ENCODE measurements at places on chromosomes 1 and 21.

DNA sequence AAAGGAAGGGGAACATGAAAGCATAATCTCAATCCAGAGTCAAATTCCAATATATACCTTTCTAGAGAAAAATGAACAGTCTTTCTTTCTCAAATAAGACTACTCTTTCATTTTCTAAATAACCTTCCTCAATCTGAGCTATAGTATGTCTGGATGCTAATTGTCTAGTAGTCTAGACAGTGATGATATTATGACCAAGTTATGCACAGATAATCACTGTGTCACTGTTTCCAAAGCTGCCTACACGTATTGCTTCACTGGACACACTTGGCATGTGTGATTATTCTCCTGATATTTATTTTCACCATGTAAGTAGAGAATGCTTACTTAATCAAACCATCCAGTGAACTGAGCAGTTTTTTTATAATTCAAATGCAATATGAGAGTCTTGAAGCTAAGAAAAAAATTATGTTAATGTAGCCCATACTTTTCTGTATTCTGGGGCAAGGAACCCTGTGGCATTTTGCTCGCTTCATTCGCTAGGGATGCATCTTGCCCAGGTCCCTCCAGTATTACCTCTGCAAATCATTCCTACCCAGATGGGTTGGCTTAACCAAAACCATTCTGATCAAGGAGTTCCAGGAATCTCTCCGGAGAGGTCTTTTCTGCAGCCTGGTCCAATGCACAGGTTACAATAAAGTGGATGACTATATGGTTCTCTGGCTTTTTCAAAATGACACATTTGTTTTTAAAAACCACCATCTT, 303.1 kb upstream of the RUNX1 start:
- no peak for DNase-seq

- DNase-seq: no peak
Measured at GRCh38 chr1:206456577-206457370, 13.5 kb upstream of the IKBKE start.

GRCh38 chr21:37184784-37185593, 82.1 kb downstream of the VPS26C start:
- no peak for DNase-seq

DNA sequence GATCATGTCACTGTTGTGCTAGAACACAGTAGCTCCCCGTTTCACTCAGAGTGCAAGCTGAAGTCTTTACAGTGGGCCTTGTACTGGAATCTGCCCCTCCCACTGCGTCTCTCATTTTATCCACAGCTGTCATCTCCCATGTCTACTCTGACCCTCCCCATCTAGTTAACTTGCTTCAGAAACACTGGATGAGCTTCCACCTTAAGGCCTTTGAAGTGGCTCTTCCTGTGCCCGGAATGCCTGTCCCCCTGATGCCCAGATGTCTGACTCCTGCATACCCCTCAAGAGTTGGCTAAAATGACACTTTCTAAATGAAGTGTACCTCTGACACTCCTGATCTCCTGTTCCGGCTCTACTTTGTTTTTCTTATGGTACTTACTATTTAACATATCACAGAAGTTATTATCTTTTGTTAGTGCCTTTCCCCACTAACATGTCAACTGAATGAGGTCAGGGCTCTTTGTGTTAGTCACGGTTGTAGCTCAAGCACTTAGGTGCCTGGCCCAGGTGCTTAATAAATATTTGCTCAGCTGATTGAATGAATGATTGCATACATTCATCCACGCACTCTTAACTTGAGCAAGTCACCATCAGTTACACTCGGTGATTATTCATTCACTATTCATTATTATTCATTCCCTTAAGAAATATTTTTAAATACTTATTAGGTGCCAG, 13.3 kb downstream of the ARV1 start:
- no peak for DNase-seq

DNA sequence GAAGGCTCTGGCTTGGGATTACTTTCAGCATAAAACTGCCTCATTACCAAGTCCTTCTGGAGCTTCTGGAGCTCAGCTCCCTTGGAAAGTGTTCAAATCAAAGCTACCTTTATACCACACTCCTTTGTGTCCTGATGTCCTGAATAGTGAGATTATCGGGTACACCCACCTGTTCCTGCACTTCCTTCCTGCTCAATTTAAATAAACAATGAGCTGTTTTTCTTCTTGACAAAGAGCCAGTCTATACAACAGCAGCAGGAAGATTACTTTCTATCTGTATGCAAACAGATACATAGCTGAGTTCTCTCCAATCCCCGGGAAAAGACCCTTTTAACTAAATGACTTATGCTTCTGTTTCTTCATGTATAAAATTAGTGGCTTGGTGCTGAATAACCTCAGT, 258.0 kb upstream of the FMN2 start:
- DNase-seq: no peak

GRCh38 chr21:45975020-45975666, 6.4 kb upstream of the COL6A1 start:
- no peak for DNase-seq

- DNase-seq: no peak
Measured at GRCh38 chr1:180482425-180483275, 19.7 kb downstream of the ACBD6 start.

- no peak for DNase-seq
Measured at GRCh38 chr1:62832276-62832675, 48.3 kb downstream of the ATG4C start.

GRCh38 chr1:178417858-178418257, 78.9 kb downstream of the CLEC20A start:
- no peak for DNase-seq

DNA sequence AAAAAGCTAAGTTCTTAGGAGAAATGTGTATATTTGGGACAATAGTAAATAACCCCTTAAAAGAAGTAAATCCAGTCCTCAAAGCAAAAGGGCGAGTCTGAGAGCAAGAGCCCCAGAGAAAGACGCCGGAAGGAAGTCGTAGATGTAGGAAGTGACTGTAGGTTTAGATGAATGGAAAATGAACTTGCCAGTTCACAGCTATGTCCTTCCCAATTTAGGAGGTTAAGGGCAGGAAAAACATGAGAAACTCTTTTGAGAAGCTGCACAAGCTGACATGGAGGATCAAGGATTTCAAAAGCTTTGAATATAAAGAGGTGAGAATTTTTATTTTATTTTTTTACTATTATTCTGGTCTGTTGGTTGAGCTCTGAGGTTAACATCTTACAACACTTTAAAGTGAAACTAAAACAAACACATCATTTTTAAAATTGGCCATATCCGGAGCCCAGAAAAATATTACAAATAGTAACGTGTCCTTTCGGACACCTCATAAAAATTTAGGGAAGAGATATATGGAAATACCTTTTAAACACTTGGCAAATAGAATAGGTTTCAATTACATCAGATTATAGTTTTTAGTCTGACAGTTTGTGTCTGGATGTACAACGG, 1178.6 kb downstream of the MRPL39 start:
- DNase-seq: no peak

DNA sequence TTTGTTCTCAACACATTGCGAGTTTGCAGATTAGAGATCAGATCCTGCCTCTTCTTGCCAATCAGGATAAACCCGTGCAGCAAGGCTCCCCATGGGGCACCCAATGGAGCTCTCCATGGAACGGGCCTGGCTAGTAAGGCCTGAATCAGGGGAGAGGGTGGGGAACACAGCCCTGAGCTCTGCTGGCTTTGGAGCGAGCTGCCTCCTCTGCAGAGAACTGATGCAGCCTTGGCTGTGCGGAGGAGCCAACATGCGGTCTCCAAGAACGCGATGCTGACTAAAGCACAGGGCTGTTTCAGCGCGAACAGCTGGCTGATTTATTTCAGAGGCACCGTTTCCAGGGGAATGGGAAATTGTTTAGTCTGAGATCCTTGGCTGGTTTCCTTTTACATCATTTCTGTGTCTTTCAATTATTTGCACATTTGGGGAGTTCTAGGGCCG, 139.7 kb downstream of the TSEN15 start:
- DNase-seq: no peak

- DNase-seq: peak; percentile 61
Measured at GRCh38 chr1:12617901-12618660, at the start of gene DHRS3. TSS of gene DHRS3 (minus strand) at chr1:12618210. CDS start at chr1:12617348, 862 bp downstream.

DNA sequence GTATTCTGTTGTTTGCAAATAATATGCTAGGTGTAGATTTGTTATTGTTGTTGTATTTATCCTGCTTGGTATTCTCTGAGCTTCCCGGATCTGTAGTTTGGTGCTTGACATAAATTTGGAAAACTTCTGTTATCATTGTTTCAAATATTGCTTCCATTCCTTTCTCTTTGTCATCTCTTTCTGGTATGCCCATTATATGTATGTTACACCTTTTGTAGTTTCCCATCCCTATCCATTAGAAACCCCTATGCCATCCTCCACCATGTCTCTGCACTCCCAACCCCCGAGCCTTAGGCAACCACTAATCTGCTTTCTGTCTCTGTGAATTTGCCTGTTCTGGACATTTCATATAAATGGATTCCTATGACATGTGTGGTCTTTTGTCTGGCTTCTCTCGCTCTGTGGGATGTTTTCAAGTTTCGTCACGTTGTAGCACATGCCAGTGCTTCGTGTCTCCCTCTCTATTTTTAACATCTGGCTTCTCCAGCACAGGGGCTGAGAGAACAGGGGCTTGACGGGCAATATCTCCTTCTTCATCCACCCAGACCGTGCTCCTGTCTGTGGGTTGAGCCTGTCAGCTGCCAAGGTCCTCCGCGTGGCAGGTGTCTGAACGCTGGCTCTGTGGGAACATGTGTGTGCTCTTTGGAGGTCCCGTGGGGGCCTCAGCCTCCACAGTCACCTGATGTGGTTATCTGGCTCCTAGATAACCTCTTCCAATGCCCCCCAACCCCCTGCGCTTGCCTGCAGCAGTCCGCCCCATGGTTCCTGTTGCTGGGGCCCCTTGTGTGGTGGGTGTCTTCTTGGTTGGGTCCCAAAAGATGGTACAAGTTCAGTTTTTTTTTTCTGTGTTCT, 32.8 kb upstream of the MAN1C1 start:
- DNase-seq: no peak

- no peak for DNase-seq
Measured at GRCh38 chr1:66247415-66248208, 286.3 kb upstream of the SGIP1 start.

GRCh38 chr21:35578347-35578782, 482.0 kb downstream of the SETD4 start:
- DNase-seq: no peak

- no peak for DNase-seq
Measured at GRCh38 chr1:236400061-236400603, 6.0 kb downstream of the EDARADD start.

DNA sequence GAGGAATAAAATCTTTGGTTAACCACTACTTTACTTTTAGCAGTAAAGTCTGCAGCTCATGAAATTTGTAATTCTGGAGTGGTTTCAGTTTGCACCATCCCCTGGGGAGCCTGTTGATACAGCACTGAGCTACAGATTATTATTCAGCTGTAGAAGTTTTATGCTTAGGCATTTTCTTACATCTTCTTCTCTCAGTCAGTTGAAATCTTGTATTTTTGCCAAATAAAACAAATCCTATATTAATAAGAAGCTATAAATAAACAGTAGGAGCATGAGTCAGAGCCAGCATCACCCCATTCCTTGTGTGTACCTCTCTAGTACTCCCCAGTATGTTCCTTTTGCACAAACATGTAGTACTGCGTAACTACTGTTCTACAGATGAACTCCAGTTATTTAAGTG, 118.9 kb downstream of the ATF6 start:
- no peak for DNase-seq

- DNase-seq: no peak
Measured at GRCh38 chr1:46405724-46406123, 11.6 kb downstream of the FAAH start.

DNA sequence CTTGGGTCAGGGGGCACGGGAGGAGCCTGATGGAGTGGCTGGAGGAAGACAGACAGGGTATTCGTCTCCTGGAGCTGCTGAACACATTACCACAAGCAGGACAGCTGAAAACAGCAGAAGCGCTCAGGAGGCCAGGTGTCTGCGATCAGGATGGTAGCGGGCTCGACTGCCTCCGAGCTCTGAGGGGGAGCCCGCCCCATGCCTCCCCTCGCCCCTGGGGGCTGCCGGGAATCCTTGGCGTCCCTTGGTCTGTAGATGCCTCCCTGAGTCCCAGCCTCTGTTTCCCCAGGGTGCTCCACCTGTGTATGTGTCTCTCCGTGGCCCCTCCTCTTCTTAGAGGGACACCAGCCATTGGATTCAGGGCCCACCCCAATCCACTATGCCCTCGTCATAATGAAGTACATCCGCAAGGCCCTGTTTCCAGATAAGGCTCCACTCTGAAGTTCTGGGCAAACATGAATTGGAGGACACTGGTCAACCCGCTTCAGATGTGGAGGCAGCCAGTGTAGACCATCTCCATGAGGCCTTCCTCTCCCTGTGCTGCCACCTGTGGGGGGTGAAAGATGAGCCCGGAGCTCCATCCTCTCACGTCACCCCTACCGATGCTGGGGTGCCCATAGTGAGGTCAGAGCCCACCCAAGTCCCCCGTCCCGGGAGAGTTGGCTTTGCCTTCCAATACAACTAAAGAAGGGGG, 67.8 kb downstream of the SPSB1 start:
- DNase-seq: no peak

DNA sequence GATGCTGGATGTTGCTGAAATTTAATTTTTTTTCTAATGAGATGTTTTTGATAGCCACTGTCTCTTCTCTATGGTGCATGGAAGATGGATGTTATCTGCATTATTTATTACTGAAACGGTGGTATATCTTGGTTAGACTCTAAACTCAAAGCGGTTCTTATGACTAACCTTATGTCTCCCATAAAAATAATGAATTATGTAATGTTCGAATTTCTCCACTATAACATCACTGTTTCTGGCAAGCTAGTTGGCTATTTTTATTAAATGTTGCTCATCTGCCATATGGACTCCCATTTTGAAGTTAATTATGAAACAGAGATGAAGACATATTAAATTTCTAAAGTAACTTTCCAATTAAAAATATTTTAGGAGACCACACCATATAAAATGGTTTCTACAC, 808.6 kb upstream of the ADGRL4 start:
- DNase-seq: no peak

DNA sequence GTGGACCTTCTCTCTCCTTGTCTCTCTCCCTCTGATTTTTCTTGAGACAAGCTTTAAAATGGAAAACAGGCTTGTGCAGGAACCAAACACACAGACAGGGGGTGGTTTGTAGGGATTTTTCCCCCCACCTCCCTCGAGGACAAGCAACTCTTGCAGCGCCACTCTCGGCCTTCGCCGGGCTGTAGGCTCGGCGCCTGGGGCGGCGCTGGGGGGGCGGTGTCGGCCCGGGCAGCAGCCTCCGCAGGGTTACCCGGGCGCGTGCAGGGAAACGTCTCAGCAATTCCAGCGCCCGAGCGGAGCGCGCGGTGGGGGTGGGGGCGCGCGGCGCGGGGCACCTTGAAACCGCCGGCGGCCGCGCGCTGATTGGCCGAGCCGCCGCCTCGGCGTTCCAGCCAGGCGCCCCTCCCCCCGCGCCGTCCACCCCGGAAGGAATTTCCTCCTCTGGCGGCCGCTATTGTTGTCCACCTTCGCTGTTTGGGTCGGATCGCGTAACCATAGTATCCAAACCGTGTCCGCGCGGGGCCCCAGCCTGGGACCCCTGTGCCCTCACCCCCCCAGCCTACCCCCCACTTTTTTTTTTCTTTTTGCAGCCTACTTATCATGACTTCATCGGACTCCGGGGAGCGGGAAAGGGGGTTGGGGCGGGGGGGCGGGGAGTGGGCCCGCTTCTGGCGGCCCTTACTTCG, 59.8 kb upstream of the ACOT11 start:
- DNase-seq: peak; percentile 58

GRCh38 chr1:169809370-169810095, 14.8 kb upstream of the METTL18 start:
- DNase-seq: no peak

All from effector CD8-positive, alpha-beta T cell (primary cell).